ENCODE measurements at places on chromosomes 4 and X. TPM values are rescaled to one million over a fixed set of nuclear protein-coding genes. Genes with fewer than 3 reads are reported as not detected.

- no peak for DNase-seq
These were observed 138.4 kb upstream of the HCCS start for GRCh38 chrX:10972706-10973105.

DNA sequence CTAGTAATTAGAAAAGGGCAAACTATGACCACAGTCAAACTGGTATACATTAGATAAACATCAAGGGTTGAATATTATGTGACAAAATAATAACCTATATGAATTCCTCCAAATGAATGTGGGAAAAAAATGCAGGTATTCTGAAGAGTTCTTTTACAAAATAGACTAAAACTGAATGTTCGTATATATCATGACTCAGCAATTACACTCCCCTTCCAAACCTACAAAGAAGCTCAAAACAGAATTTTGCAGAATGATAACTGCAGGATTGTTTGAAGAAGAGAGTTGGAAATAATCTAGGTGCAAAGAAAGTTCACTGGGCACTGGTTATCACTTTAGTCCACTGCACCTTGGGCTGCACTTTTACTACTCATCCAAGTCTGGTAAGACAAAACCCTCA, 134.1 kb downstream of the GABRG1 start:
- no peak for DNase-seq

DNA sequence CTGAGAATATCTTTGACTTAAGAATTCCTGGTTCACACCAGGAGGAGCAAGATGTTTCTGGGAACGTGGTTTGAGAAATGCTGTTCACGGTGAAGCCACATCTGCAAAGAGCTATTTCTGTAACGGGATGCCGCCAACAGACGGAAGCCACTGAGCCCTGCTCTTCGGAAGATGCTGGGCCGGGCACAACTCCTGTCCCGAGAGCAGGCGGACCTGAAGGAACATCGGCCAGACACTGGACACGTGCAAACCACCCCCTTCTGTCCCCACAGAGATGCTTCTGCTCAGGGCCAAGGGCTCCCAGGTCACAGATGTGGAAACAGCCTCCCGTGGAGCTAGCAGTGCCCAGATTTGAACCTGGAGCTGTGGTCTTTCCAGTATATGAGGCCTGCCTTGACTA, 24.3 kb downstream of the HMX1 start:
- peak; percentile 3 for DNase-seq

DNA sequence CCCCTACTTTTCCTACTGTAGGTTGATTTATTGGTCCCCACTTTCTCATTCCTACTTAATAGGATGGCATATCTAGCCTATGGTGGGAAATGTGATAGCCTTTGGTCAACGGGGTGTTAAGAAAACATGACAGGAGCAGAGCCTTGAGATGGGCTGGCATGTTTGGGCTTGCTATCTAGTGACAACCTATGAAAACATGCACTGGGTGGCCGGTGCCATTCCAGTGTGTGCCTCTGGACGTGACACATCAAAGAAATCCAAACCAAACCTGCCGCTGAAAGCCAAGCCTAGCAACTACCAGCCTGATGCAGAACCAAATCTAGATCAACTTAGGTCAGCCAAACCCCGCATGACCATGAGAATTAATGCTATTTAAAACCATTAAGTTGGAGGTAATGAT, 317.6 kb downstream of the DMD start:
- no peak for DNase-seq

The CDKL2 gene
- total RNA-seq, result not detected

The PAGE2B gene
- total RNA-seq, result not detected

The SASH3 gene
- total RNA-seq, result 16.5 TPM

The GRIA3 gene
- total RNA-seq, result 1.1 TPM

GRCh38 chr4:99473131-99473530, 37.7 kb upstream of the C4orf17 start:
- no peak for DNase-seq

DNA sequence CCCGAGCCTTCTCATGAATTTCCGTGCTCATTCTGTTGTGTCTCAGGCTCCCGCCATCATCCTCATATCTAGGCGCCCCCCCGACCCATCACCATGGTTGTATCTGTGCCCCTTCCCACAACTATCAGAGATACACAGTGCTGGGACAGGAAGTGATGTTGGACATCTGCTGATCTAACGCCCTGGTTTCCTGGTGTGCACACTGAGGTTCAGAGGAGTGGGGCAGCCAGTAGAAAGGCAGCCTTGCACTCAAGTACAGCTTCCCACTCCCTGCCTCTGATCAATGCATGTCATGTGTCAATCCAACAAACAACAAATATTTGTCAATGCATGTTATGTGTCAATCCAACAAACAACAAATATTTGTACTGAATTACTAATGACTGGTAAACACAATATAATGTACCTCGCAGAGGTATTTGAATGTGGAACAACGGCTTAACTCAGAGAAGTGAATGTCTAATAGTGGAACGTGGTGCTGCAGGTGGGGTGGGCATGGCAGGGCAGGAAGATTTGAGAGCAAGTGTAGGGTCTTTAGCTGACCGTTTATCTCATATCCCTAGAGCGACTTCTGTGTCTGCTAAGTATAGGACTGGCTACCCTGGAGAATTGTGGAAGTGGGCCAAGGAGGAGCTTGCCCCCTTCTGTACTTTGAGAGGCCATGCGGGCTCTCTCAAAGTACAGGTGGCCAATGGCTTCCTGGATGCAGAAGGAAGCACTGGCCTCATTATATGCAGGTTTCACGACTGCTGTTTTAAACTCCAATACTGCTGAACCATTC, 10.3 kb upstream of the SEL1L3 start:
- no peak for DNase-seq

- DNase-seq, result no peak
These were observed 41.5 kb downstream of the DTHD1 start for GRCh38 chr4:36322921-36323354.

- no peak for DNase-seq
These were observed 282.9 kb downstream of the RAB28 start for GRCh38 chr4:13201241-13201640.

DNA sequence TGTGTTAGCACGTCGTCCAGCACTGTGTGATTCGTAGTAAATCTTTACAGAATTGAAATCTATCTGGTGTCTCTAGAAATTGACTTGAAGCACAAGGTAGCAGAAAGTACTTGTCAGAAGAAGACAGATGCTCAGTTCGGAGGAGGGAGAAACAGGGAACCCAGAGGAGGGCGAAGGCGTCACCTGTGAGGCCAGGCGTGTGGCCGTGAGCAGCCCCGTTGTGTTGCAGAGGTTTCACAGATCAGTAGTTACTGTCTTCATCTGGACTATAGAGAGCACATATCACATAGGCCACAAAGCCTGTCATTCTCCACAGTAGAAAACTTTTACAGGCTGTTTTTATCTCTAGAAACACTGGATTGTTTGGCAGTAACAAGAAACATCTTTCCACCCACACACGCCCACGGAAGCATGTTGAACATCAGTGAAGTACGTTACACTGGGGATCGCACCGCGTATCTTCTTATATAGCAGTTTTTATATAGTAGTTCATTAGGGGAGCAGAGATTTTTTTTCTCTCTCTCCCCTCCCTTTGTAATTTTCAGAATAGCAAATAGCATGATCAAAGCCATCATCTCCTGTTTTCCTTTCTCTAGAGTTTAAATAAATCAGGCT, 48.1 kb upstream of the TLR3 start:
- no peak for DNase-seq

The PDZD11 gene
- 13.1 TPM for total RNA-seq

DNA sequence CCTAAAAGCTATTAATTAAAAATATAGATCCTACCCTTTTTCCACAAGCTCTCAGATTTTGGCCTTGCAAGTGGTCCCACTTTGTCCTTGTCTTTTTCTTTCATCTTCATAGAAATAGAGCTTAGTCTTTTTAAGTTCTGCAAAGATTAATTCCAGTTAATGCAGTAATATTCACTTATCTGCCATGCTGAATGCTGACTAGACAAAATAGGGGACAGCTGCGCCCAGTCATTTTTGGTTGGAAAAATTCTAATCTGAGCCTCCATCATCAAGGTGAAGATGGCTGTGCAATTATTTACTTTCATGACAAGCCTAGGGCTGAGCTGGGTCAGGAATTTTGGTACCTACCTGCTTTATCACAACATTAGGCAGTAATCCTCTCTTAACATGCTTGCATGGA, 241.3 kb upstream of the CXorf66 start:
- DNase-seq, result no peak

DNA sequence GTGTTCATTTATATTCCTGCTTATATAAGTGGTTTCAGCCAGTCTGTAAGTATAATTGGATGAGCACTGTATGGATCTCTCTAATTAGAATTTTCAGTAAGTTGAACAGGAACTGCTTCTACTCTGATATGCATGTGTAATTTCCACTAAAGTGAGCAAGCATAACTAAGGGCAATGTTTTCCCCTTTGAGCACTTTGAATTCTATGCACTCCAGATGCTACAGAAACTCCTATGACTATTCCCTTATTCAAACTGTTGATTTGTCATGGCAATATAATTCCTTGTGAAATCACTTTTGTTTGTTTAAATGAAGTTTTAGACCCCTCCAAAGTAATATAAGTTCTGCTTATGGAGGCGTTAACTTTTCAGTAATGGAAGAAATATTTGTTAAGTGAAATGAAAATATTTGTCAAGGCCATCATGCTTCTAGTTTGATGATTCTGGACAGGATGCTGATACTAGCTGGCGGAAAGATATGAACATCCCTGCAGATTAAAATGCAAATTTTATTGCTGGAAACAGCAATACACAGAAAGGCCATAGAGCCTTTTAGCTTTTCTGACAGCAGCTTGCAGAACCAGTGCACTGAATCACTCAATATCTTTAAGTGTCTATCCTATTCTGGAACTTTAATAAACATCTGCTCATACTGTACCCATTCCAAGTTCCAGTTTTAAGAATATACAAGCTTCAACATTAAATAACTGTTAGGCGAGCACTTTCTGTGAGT, 1460.8 kb downstream of the RAPGEF2 start:
- DNase-seq, result no peak

DNA sequence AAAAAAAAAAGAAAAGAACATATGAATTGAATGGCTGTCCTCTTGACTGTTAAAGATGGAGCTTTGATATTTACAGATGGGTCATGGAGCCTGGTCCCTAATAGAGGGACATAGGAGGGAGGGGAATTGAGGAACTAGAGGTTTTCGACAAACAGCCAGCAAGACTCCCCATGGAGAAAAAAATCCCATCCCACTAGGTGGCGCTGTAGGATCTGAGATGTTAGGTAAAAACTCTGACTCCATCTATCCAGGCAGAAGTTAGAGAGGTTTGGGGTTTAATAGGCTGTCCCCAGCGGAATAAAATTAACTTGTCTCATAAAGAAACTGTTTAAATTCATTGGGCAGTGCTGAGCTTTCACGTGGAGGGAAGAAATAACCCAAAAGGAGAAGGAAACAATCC, 45.9 kb downstream of the HMGB2 start:
- DNase-seq, result peak; percentile 70

DNA sequence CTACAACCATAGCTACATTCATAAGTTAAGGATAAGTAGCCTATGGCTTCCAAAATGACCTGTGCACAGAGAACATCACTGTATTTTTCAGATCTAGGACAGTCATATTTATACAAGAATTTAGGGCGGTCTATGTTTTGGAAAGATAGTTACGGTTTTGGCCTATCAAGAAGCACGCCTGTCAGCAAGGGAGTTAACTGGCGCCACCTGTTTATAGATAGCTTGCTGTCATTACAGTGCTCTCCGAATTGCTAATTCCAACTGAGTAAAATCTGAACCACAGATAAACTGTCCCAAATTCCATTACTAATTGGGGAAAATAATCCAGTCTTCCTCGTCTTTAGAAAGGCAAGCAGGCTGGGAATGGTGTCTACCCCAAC, 646 bp downstream of the ABCB7 start:
- no peak for DNase-seq

DNA sequence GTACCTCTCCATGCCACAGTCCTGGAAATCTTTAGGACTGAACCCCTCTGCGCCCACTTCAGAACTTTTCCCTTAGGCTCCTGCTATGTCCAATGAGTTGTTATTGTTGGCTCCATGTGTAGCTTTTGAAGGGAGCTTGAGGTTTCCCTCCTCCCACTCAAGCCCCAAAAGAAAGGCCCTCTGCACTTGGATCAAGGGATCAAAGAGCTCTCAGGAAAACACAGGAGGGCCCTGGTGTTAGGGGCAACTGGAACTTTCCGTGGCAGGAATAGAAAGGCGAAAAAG, 135.0 kb downstream of the RASL11B start:
- DNase-seq, result no peak

The CNKSR2 gene
- 0.55 TPM for total RNA-seq

DNA sequence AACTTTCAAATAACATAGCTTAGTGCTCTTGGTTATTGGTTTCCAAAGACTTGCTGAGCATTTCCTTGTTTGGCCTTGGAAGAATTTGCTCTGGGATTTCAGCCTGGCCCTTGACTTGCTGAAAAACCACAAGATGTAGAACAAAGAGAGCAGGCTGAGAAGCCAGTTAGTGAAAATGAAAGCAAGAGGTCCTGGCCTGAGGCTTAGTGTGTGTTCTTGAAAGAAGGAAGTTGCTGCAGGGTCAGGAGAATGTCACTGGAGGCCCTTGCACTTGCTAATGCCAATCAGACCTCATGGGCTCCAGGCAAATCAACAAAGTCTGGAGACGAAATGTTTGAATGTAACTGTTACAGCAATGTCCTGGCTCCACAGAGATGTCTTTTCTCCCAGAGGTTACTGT, 79.4 kb downstream of the SYNPO2 start:
- DNase-seq, result peak; percentile 43

GRCh38 chr4:40536032-40536431, 93.6 kb downstream of the RBM47 start:
- no peak for DNase-seq

- no peak for DNase-seq
These were observed 156.6 kb downstream of the FAM13A start for GRCh38 chr4:88900432-88900831.

DNA sequence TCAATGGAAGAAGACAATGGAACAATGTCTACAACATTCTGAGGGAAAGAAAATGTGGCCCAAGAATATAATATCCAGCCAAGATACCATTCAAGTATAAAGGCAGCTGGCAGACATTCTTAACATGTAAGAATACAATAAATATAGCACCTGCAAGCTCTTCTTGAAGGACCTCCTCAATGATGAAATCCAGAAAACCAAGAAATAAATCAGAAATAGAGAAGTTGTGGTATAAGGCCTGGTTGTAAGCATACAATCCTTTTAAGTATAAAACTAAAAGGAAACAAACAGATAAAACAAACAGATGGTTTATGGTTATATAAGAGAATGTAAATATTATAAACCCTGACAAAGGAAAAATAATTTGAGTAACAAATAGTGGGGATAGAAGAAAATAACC, 33.4 kb downstream of the SYTL4 start:
- no peak for DNase-seq

DNA sequence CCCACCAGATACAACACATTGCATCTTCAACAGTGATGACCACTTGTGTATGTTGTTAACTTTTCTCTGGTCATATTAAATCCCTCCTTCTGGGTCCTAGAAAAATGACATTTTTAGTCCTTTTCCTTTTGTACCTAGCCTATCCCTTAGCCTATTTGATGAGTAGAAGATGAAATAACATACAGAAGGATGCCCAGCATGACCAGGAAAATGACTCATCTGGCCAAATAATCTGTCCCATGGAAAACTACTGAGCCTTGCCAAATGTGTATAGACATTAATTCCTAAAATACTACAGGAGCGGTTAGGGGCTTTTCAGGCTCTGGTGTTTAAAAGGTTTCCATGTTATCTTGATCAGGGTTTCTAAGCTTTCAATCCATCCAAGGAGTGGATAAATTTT, 129.0 kb upstream of the KCNIP4 start:
- DNase-seq, result no peak

The TAPT1 gene
- 30.3 TPM for total RNA-seq
